ENCODE measurements at places on chromosomes 4 and X.

DNA sequence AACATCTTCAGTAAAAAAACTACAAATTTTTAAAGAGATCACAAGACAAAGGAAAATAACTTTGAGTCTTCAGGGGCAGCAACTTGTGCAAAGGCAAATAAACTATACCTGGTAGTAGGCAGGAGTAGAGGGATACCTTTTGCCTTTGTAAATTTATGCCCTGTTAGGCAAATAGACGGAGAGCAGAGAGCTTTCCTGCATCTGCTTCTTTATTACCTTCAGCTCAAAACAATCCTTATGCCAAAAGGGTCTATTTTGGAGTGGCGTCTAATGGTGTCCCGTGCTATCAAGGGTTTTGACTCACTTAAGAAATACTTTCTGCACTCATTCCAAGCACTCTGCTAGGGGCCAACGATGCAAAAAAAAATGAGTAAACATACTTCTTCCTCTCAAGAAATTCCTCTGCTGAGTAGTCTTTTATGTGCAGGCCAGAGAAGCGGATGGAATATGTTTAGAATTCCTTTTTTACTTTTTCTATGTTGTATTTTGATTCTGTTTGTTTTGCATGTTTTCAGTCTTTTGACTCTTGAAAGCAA is 131.9 kb downstream of the ANXA5 start:
- DNase-seq = no peak

- no peak for DNase-seq
Measured at GRCh38 chr4:55887594-55887993, 34.1 kb downstream of the EXOC1 start.

- no peak for DNase-seq
Measured at GRCh38 chr4:76211769-76212708, 1.6 kb downstream of the SCARB2 start.

GRCh38 chr4:66974665-66975064 is 570.6 kb downstream of the CENPC start:
- no peak for DNase-seq

DNA sequence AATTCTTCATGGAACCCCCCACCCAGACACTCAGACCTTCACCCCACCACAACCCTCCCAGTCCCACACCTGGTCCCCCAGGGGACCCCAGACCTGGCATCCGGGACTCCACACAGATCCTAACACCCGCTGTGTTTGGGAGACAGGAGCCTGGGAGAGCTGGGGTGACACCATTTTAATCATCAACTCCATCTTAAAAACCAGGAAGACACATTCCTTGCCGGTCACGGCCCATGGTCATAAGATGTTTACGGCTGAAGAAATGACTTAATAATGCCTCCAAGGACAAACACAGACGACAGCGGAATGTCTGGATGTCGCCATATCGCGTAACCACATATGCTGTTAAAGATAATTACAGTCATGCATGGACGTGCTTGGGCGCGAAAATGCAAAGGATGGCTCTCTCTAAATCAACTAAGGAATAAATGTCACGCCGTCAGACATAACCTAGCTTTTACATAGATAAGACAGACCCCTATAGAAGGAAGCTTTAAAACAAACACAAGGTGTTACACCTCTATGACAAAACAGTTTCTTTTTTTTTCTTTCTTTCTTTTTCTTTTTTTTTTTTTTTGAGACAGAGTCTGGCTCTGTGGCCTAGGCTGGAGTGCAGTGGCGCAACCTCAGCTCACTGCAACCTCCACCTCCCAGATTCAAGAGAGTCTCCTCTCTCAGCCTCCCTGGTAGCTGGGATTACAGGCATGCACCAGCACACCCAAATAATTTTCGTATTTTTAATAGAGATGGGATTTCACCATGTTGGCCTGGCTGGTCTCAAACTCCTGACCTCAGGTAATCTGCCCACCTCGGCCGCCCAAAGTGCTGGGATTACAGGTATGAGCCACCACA is 2.1 kb upstream of the DHRSX start:
- no peak for DNase-seq

DNA sequence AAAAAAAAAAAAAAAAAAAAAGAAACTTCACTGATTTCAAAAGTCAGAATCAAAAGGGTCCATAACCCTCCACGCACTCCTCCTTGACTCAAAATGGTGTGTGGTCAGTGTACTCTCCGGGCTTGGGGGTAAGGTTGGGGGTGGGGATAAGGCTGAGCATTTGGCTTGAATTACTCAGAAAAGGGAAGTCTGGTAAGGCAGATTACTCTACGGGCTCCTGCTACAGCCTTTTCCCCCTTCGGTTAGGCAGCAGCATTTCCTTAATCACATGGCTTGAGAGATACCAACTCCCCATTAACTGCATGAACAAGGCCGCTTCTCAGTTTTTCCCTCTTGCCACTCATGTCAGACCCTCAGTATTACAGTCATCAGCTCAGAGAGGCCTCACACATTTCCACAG is 135.4 kb upstream of the DUSP21 start:
- DNase-seq = no peak

- DNase-seq = no peak
Measured at GRCh38 chr4:1136048-1136447, 22.7 kb upstream of the RNF212 start.

GRCh38 chr4:162151850-162152249 is 11.9 kb downstream of the FSTL5 start:
- no peak for DNase-seq

GRCh38 chr4:185143601-185143969 is 519 bp downstream of the SLC25A4 start:
- DNase-seq = no peak

Data from SW 1271 (cell line).